ENCODE measurements at places on chromosomes 1 and 21. TPM values are rescaled to one million over a fixed set of nuclear protein-coding genes. Genes with fewer than 3 reads are reported as not detected.
A peak's percentile ranks its signal among the peaks of the same experiment; 100 is the strongest.

DNA sequence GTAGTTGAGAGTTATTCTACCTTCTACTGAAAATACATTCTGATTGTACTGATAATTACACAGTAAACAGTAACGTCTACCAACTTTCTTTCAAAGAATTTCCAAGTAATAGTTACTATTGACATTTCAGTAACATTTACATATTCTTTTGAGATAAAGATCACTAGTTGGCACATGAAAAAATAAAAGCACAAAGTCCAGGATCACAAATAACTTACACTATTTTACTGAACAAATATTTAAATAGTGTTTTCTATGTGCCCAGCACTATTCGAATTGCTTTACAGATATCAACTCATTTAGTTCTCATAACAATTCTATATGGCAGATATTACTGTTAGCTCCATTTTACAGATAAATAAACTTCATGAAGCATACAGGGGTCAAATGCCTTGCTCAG lies 126.4 kb downstream of the TTLL7 start:
- H3K4me1 ChIP-seq = no peaks in the 10 kb centered on the region
- H3K36me3 ChIP-seq = no peaks in the 10 kb centered on the region
- H3K4me3 ChIP-seq = no peak overlapping the region
- no peak overlapping the region for H3K27ac ChIP-seq
- H3K27me3 ChIP-seq = peaks cover 2% of the 10 kb centered on the region

- no peak for DNase-seq
- H3K36me3 ChIP-seq = no peaks in the 10 kb centered on the region
- no peak overlapping the region for H3K4me3 ChIP-seq
- H3K27me3 ChIP-seq = no peaks in the 10 kb centered on the region
- H3K27ac ChIP-seq = no peak overlapping the region
- no peaks in the 10 kb centered on the region for H3K4me1 ChIP-seq
Observed at GRCh38 chr1:178188306-178188705, 94.4 kb downstream of the RASAL2 start.

GRCh38 chr1:25023826-25024225 lies 93.8 kb upstream of the RUNX3 start:
- peak overlapping the region; percentile 77 for H3K4me3 ChIP-seq
- H3K27ac ChIP-seq = peak overlapping the region; percentile 97
- DNase-seq = peak; percentile 57
- H3K27me3 ChIP-seq = no peaks in the 10 kb centered on the region
- peaks cover 87% of the 10 kb centered on the region for H3K4me1 ChIP-seq

DNA sequence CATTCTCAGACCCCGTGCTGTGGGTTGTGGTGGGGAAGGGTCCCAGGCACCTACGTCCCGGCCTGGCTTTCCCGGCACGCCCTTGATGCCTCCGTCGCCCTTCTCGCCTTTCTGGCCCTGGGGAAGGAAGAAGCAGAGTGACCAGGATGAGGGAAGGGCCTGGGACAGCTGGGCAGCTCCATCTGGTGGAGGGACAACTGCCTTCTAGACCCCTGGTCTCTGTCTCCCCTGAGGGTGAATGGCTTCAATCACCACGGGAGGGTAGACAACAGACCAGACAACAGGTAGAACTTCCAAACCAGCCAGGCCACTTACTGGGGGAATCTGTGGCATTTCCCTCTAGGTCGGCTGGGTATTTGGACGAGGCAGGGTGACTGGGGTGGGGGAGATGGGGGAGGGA lies 11.9 kb downstream of the COL16A1 start:
- no peak overlapping the region for H3K27ac ChIP-seq
- no peak overlapping the region for H3K4me3 ChIP-seq
- H3K4me1 ChIP-seq = no peaks in the 10 kb centered on the region
- no peak for DNase-seq
- no peaks in the 10 kb centered on the region for H3K36me3 ChIP-seq

- peaks cover 6% of the 10 kb centered on the region for H3K27me3 ChIP-seq
- H3K36me3 ChIP-seq = no peaks in the 10 kb centered on the region
- no peak for DNase-seq
- no peak overlapping the region for H3K4me3 ChIP-seq
- no peak overlapping the region for H3K27ac ChIP-seq
Observed at GRCh38 chr1:163056831-163057230, 12.3 kb upstream of the RGS4 start.

- no peak overlapping the region for H3K4me3 ChIP-seq
- H3K36me3 ChIP-seq = peaks cover 51% of the 10 kb centered on the region
- no peaks in the 10 kb centered on the region for H3K4me1 ChIP-seq
Observed at GRCh38 chr1:160353223-160353622, 10.0 kb downstream of the NCSTN start.

DNA sequence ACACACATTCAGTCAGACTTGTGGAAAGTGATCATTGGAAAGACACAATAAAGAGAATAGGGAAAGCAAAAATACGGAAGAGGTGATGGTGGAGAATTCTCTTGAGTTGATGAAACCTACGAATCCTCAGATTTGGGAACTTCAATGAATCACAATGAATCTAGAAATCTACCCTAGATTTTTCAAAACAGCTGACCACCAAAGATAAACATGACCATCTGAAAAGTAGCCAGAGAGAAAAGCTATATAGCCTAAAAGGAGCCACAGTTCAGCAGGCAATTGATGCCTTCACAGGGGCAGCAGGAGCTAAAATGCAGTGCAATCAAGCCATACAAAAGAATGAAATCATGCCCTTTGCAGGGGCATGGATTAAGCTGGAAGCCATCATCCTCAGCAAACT lies 170.6 kb upstream of the RUNX1 start:
- H3K4me3 ChIP-seq = no peak overlapping the region
- DNase-seq = no peak
- peaks cover 4% of the 10 kb centered on the region for H3K36me3 ChIP-seq
- peaks cover 43% of the 10 kb centered on the region for H3K4me1 ChIP-seq
- H3K27ac ChIP-seq = no peak overlapping the region

- no peak overlapping the region for H3K4me3 ChIP-seq
- peaks cover 10% of the 10 kb centered on the region for H3K4me1 ChIP-seq
- no peaks in the 10 kb centered on the region for H3K36me3 ChIP-seq
- no peak for DNase-seq
- H3K27me3 ChIP-seq = no peaks in the 10 kb centered on the region
- no peak overlapping the region for H3K27ac ChIP-seq
Observed at GRCh38 chr1:1907098-1907736, 7.8 kb upstream of the CALML6 start.

DNA sequence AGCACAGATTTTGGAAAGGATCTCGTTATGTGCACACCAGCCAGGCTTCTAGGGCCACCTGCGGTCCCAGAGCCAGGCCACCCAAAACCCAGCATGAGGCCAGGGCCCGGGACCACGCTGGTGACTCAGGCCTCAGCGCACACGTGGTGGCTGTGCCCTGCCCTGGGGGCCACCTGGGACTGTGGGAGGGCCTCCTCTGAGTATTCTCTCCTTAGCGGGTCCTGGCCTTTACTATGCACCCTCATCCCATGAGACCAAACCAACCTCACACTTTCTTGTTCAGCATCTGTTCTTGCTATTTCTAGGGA lies 9.9 kb downstream of the WNT9A start:
- H3K27ac ChIP-seq = no peak overlapping the region
- H3K4me1 ChIP-seq = peaks cover 7% of the 10 kb centered on the region
- no peak overlapping the region for H3K4me3 ChIP-seq

DNA sequence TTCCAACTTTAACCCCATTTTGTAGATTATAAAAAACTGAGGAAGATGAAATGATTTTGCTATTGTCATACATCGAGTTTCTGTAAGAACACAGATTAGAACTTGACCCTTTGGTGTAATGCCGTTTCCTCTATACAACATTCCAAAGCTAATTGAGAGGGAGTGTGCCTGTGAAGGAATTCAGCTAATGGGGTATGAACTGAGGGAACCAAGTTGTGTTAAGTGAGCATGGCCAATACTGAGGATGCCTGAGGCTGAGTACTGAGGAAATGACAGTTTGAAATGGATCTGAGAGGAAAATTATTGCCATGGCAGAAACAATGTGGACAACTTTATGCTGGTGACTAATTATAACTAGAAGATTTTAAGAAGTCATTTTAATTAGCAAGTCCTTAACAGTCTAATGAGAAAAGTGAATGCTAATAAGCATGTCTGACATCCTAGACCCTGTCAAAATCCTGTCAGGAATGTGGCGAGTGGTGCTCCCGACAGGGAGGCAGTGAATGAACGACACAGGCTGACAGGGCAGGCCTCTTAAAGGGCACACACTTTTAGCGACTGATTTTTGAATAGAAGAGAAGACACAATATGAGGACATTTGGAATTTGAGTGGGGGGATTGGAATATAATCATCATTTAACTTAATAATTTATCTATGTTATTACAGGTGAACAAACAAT lies 262.5 kb downstream of the HLX start:
- no peak for DNase-seq
- H3K36me3 ChIP-seq = no peaks in the 10 kb centered on the region
- no peaks in the 10 kb centered on the region for H3K4me1 ChIP-seq
- H3K27ac ChIP-seq = no peak overlapping the region
- H3K4me3 ChIP-seq = no peak overlapping the region

DNA sequence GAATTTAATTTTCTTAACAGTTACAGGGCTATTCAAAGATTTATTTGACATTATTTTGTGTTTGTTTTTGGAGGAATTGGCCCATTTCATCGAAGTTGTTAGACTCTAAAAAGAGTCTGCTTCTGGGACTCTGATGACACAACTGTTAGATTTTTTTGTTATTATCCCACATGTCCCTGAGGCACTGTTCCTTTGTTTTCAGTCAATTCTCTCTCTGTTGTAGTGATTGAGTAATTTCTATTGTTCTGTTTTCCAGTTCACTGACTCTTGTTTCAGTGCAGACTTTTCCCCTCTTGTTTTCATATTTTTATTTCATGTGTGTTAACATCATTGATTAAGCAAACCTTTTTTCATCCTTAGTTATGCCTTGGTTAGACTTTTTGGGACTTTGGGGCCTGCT lies 325.0 kb downstream of the ZNF326 start:
- no peak for DNase-seq
- H3K27ac ChIP-seq = no peak overlapping the region
- no peaks in the 10 kb centered on the region for H3K36me3 ChIP-seq
- H3K4me3 ChIP-seq = no peak overlapping the region
- H3K4me1 ChIP-seq = no peaks in the 10 kb centered on the region
- H3K27me3 ChIP-seq = no peaks in the 10 kb centered on the region

Gene ACKR1
- not detected for total RNA-seq

Gene FCMR
- 73.0 TPM for total RNA-seq

Gene ATP13A2
- total RNA-seq = 41.8 TPM

Gene LMX1A
- not detected for total RNA-seq

Gene SPRR2B
- not detected for total RNA-seq

Gene PLCH2
- total RNA-seq = 10.3 TPM
